Articular chondrocyte of knee joint (primary cell): ENCODE measurements at places on chromosomes 16 and 17. TPM values are rescaled to one million over a fixed set of nuclear protein-coding genes. Genes with fewer than 3 reads are reported as not detected.

Gene GGA3
- total RNA-seq: 11.9 and 15.3 TPM in 2 replicates

Gene SOX8
- 0.91 and 3.1 TPM in 2 replicates for total RNA-seq

Gene RNF157
- 0.26 and 0.76 TPM in 2 replicates for total RNA-seq

Gene SEC14L5
- under 0.01 and 0.22 TPM in 2 replicates for total RNA-seq

Gene CDH16
- not detected in 2 replicates for total RNA-seq

Gene FKBP10
- total RNA-seq: 340 and 384 TPM in 2 replicates

Gene SMIM36
- total RNA-seq: not detected in 2 replicates

Gene TPSD1
- not detected in 2 replicates for total RNA-seq

Gene SYT17
- 0.11 and 0.13 TPM in 2 replicates for total RNA-seq

Gene CCL22
- not detected in 2 replicates for total RNA-seq

Gene TNFRSF17
- total RNA-seq: not detected in 2 replicates

Gene CAMTA2
- 12.2 and 29.0 TPM in 2 replicates for total RNA-seq

Gene SPEM2
- not detected in 2 replicates for total RNA-seq

Gene KNOP1
- total RNA-seq: 7.1 and 11.2 TPM in 2 replicates

Gene COX6A2
- total RNA-seq: not detected in 2 replicates

Gene LITAFD
- not detected in 2 replicates for total RNA-seq

Gene TPSB2
- not detected in 2 replicates for total RNA-seq

Gene SLC16A6
- under 0.01 TPM in 1 of 2 replicates, not detected in the other for total RNA-seq

Gene NT5C3B
- total RNA-seq: 77.0 and 90.6 TPM in 2 replicates

Gene KRTAP4-9
- total RNA-seq: not detected in 2 replicates

Gene SPECC1
- total RNA-seq: 68.9 and 96.2 TPM in 2 replicates

Gene SPNS2
- 0.65 and 1.3 TPM in 2 replicates for total RNA-seq

Gene CSF3
- not detected in 2 replicates for total RNA-seq

Gene ADAMTS18
- not detected in 2 replicates for total RNA-seq

Gene CUEDC1
- total RNA-seq: 25.9 and 31.0 TPM in 2 replicates

Gene HAP1
- total RNA-seq: 0.11 TPM in 1 of 2 replicates, not detected in the other

Gene CLEC3A
- 0.22 and 0.52 TPM in 2 replicates for total RNA-seq
